ENCODE measurements at places on chromosomes 7 and 10.

DNA sequence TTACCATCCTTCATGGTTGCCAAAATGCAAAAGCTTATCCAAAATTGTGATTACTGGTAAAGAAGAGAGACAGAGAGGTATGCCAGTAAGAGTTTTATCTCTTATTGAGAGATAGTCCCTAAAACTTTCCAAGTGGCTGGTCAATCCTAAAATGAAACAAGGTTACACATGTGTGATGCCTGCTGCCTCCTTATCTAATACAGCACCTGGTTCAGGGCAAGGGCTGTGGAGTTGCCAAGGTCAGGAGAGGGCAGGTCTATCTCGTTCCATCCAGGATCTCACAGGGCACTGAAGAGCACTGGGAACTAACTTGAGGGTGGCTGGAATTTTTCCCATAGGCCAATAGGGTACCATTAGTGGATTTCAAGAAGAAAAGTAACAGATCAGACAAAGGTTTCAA lies 18.3 kb downstream of the VOPP1 start:
- no peak for DNase-seq

DNA sequence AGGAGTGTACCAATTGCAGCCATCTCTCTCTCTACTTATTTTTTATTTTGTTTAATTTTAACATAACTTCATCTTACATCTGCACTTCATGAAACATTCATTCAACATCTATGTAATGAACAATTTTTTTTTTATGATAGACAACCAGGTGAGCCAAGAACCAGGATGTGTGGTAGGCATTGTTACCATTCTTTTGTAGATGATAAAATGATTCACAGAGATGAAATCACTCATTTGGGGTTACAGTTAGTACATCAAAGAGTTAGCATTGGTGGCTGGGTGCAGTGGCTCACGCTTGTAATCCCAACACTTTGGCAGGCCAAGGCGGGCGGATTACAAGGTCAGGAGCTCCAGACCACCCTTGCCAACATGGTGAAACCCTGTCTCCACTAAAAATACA lies 127.8 kb downstream of the HDAC9 start:
- DNase-seq: no peak

DNA sequence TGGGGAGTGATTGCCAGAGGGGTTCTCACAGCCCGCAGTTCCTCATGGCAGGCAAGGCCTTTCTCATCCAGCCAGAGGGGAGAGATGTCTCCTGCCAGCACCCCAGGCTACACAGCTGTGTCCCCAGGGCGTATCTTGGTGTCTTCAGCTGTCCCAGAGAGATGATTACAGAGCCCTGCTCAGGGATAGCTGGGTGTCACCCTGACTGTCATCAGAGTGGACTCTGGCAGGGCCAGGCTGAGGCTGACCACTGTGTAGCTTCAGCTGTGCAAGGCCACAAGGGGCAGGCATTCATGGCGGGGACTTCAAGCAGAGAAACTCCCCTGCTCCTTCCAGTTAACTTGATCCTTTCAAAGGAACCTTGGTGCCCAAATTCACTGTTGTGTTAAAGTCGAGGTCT lies 124.2 kb downstream of the RGS10 start:
- DNase-seq: no peak

- DNase-seq: no peak
Observed at GRCh38 chr7:27312820-27313219, 70.2 kb downstream of the EVX1 start.

DNA sequence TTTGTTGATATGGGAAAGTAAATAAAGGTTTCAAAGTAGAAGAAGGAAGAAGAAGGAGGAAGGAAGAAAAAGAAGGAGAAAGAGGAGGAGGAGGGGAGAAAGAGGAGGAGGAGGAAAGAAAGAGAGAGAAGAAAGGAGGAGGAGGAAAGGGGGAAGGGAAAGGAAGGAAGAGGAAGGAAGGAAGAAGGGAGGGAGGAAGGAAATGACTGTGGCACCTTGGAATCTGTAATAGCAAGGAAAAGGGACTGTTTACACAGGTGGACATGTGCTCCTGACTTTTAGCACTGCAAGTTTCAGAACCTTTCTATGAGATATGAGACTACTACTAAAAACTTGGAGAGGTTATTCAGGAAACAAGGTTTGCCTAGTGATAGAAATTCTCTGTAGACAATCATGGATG lies 153.2 kb downstream of the BTAF1 start:
- DNase-seq: no peak

- DNase-seq: no peak
Observed at GRCh38 chr10:94137747-94138146, 144.0 kb downstream of the PLCE1 start.

DNA sequence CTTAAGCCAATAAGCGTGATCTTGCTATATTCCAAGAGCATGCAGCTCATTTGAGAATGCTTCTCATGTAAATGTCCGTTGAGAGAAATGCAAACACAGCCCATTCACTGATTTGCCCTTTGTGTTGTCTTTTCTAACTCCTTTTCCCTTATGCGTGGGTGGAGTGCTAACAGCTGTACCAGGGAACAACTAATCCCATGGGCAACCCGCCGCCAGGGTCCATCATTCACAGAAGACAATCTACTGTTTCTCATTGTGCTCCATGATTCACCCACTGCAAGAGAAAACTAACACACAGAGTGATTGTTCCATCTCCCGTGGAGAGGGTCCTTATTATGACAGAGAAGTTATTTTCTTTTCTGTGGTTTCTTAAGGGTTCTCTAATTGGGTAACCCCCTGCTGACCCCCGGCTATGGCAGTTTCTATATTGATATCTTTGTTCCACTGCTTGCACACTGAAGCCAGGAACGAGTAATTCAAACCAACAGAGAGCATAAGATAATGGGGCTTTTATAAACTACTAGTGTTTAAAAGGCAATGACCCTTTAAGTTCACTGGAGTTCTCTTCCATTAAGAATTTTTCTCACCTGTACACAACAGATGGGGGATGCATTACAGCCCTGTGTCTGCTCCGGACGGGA lies 298.7 kb downstream of the BAMBI start:
- DNase-seq: no peak

DNA sequence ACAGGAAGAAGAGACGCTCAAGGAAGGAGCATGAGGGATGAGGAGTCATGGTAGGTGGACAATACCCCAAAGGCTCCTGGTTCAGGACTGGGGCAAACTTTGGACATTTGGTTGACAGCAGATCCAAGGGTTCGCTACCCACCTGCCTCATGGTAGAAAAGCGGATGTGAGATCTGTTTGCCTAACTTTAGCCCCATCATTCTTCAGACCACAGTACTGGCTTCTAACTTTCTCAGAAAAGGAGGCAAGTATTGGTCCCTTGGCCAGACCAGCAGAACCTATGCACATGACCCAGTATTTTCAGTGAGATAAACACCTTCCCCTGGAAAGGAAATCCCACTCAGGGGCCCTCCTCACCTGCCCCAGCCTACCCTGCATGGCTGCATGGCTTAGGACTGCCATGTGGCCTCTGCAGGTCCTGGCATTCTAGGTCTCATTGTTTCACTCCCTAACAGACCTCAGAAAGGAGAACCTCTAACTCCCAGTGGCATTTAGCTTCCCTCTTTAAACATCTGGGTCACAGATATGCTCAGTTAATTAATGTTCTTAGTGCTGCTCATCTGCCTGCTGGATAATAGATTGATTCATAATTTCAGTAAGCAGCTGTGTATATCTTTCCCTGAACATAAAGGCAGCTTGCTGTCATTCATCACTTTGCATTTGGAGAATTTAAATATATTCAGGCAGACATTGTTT lies 574.1 kb downstream of the GALNT17 start:
- DNase-seq: no peak

DNA sequence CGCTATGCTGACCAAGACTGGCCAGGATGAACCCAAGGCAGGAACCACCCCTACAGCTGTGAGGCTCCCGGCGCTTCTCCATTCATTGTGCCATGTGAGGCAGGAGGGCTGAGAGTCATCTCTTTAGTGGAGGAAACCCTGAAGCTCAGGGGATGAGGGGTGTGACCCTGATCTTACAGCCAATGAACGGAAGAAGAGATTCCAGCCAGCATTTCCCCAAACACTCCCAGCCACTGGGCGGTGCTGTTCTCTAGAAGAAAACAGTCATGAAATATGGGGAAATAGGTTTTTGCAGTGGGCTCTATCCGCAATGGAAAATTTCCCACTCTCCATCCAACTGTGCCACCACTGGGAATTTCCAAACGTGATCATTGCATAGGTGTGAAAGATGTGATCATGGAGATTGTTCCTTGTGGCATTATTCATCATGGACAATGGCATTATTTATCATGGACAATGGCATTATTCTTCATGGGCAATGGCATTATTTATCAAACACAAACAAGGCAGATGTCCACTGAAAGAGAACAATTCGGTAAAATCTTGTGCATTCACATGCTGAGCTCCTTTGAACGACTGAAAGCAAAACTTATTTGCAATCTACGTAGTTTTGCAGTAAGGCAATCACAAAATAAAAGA lies 14.0 kb upstream of the SLC18A2 start:
- peak; percentile 17 for DNase-seq

GRCh38 chr7:40966693-40967092 lies 736.2 kb downstream of the INHBA start:
- no peak for DNase-seq

DNA sequence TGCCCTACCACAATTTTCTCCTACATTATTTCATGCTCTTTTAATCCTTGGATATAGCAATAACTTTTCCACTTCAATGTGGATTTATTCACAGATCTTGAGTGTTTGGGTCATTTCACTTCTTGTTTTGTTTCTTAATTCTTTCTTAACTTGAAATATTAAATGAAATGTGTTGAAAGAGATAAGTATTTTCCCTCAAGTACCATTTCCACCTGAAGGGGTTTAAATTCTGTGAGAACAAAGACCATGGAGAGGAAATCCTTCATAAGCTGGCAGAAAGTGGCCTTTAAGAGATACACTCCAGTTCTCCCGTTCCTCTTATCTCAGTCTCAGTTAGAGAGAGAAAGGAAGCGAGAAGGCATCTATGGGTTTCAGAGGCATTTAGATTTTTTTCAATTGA lies 14.1 kb upstream of the DLD start:
- no peak for DNase-seq

DNA sequence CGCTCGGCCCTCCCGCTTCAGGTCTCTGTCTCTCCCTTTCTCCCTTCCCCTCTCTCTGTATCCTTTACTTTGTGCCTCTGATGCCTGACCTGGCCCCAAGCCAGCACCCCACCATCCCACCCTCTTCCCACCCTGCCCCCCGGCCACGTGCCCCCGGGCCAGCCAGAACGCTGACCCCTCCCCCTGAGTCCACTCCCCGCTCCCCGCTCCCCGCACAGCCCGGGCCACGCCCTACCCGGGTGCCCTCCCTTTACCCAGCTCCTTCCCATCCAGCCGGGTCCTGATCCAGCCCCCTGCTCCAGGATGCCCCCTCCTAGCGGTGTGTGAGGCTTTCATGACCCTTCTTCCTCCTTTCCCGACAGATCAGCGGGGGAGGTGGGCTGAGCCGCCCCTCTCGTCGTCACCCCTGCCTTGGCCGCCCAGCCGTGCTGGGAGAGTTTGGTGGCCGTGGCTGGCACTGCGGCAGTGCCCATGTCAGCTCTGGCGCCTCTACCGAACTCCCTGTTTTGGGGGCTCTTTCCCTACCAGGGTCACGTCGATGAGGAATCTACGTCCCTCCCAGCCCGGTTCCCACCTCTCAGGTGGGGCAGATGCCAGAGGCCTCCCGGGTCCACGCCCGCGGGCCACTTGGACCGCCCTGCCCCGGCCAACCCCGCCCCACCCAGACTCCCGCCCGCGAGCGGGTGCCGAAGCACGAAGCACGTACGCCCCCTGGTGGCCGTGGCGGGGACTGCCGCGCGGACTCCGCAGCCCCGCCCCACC lies 127.4 kb downstream of the UBE2H start:
- peak; percentile 42 for DNase-seq

- DNase-seq: no peak
Observed at GRCh38 chr10:77792155-77792554, 134.4 kb downstream of the DLG5 start.

DNA sequence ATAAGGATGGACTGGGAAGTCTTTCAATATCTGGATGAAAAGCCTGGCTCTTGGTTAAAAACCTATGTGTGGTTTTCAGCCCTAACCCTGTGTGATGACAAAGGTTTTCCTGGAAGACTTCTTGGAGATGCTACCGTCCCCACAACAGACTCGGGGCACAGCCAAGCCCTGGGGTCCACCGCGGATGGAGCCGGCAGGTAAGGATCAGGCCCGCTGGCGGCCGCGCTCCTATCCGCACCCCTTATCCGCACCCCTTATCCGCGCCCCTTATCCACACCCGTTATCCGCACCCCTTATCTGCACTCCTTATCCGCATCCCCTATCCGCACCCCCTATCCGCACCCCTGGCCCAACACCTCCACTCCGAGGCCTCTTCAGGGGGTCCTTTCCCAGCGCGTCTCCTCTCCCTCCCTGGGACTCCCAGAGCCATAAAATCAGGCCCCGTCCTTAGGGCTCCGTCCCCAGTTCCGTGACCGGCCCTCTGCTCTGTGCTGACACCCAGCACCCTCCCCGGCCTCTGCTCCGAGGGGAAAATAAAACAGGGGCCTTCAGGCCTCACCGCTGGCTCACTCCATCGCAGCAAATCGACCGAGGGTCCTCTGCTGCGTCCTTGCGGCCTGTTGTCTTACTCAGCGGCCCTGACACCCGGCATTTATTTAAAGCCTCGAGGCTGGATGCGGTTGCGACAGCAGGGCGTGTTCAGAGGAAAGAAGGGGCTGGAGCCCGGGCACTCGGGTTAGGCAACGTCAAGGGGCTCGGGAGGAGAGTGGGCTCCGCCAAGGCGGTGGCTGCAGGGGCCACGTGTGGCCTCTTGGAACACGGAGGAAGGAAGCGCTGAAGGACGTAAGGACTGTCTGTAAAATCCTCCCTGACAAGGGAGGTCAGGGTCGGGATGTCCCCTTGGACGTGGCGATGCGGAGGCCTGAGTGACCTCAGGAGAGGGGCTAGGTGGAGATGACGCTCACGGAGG lies 215.1 kb upstream of the ADARB2 start:
- DNase-seq: no peak

- no peak for DNase-seq
Observed at GRCh38 chr7:142506601-142507000, 242.7 kb upstream of the PRSS1 start.

- DNase-seq: no peak
Observed at GRCh38 chr7:18873734-18874336, 243.6 kb downstream of the TWIST1 start.

DNA sequence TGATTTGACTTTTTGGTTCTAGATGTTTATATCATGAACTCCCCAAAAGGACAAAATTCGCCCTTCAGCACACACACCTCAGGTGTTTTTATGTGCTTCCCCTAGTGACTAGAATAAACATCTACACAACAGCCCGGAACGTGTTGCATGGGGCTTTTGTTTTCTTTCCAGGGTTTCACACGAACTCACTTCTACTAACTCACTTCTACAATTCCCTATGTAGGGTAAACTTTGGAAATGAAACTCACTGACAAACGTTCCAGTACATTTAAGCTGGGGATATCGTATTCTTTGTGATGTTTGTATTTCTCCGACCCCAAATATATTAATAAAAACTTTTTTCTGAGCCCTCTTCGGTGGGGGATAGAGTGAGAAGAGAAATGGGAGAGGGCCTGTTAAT lies 1.4 kb downstream of the TRA2A start:
- no peak for DNase-seq
